Effector memory CD8-positive, alpha-beta T cell (primary cell): ENCODE measurements at places on chromosomes 2 and 18.
A peak's percentile ranks its signal among the peaks of the same experiment; 100 is the strongest.

GRCh38 chr2:220241423-220241822, 614.0 kb downstream of the SLC4A3 start:
- DNase-seq, result no peak

- no peak for DNase-seq
Observed at GRCh38 chr18:36862182-36862581, 33.3 kb downstream of the KIAA1328 start.

DNA sequence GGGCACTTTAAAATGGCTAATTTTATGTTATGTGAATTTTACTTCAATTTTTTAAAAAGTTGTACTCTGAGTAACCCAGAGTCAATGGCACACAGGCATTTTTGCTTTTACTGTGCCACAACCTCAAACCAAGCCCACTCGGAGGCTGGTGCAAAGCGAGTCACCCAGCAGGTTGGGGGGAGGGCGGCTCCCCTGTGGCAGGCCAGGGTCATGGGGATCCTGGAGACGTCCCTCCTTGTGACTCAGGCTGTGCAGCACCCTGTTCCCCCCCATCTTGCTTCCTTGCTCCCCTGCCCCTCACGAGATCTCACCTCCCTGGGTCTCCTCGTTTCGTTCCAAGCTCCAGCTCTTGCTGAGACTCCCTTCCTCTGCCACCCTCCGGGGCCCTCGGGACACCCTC, 58.6 kb downstream of the POMC start:
- DNase-seq, result no peak

GRCh38 chr2:43622931-43623451, 14.1 kb upstream of the PLEKHH2 start:
- no peak for DNase-seq

GRCh38 chr18:54261894-54262293, 7.4 kb upstream of the POLI start:
- no peak for DNase-seq

GRCh38 chr2:42973726-42974125, 181.3 kb upstream of the HAAO start:
- no peak for DNase-seq

DNA sequence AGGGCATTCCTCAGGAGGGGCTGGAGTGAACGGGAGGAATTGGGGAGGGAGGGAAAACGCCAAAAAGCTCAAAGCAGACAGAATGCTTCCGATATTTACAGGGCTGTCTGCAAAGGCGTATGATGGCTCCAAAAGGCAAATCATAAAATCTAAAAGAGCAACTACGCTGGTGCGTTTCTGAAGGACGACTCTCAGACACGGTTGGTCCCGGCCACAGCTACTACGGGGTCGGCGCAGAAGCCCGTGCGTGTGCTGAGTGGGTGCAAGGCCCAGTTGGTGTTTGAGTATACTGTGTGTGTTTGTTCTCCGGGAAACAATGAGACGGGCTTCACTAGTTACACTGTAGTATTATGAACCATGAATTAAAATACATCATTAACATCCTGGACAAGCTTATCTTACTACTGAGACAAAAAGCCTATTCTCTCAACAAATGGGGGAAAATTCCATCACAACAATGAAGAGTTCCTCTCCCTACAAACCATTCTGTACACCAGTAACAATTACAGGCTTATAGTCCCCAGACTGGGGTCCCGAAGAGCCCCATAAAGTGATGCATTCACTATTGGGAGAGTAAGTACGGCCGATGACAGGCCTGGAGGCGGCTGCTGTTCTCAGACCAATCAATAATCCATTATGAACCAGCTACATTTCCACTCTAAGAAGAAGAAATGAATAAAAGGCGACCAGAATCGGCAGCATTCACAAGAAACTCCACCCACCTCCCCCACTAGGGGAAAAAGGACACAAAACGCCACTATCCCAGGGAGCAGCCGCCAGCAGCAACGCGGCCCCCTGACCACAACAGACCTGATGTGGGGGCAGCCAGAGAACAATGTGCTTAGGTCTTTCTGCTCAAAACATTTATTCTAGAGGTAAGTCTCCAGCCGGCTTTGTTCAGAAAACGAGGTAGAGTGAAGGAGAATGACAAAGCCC, 43.4 kb downstream of the ZNF516 start:
- no peak for DNase-seq

DNA sequence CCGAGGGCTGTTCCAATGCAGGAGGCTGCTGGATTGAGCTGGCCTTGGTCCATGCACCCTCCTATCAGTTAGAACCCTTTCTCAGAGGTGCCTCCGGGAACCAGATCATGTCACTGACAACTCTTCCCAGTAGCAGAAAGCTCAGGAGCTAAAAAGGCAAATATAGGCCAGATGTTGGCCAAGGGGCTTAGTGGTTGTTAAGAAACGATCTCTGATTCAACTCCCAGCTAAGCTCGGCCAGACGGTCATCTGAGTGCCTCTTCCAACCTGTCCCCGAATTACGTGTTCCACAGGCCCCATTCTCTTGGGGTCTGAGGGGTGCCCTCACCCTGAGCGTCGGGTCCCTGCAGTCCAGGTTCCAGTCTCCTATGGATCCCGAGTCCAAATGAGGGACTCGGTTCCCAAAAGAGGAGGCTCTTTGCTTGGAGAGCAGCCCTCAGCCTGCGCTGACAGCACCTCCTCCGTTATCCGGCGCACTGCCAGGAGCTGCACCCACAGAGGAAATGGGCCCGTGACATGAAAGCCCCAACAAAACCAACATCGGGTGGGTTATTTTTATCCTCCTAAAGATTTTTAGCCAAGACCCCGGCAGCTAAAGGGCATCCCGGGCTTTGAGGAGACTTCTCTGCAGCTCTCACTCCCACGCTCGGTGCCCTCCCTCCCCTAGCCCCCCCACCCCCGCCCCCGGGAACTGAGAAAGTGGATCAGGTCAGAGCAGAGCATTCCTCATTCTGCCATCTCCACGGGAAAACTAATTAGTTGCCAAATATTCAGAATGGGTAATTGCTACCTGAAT, 106.6 kb upstream of the ID2 start:
- DNase-seq, result peak; percentile 53

DNA sequence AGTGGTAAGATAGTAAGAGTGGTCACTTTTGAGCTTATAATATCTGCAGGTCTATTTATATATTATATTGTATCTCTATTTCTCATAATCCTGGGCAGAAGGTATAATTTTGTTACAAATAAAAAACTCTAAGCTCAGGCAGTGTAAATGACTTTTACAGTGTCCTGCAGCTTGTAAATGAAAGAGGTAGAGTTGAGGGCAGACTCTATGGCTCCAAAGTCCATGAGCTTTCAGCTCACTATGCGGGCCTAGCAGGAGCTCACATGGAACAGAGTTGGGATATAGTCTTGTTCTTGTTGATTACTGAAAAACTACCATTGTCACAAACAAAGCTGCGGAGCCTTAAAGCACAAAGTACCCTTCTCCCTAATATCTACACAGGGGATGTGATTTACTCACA, 361.4 kb downstream of the LNPK start:
- DNase-seq, result no peak

- no peak for DNase-seq
Observed at GRCh38 chr18:76752400-76752799, 70.0 kb upstream of the ZNF236 start.

DNA sequence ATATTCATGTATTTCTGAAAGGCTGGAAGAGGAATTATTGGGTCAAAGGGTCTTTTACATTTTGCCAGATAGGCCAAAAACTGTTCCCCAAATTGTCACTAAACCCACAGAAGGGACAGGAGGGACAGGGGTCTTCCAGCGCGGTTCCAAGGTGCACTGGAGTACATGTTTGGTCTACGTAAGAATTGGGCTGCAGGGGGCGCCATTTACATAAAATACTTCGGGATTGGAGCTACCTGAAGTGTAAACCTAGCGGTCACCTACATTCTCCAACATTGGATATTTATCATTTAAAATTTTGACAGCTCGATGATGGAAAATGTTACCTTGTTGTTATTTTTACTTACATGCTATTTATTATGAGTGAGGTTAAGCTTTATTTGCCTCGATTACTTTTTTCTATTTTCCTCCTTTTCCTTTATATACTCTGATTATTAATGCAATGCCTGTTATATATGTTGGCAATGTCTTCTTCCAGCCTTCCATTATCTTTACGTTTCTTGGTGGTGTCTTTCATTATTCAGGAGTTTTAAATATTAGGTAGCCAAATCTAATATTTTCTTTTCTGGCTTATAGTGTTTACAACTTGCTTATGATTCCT, 43.0 kb upstream of the RAB6C start:
- DNase-seq, result no peak

- DNase-seq, result no peak
Observed at GRCh38 chr2:208363485-208363884, 43.1 kb upstream of the PTH2R start.
